ENCODE measurements at places on chromosomes 5 and 9.

GRCh38 chr5:147965715-147966114 is 59.4 kb upstream of the C5orf46 start:
- DNase-seq = no peak

GRCh38 chr5:42874621-42875198 is 63.0 kb upstream of the SELENOP start:
- DNase-seq = no peak

DNA sequence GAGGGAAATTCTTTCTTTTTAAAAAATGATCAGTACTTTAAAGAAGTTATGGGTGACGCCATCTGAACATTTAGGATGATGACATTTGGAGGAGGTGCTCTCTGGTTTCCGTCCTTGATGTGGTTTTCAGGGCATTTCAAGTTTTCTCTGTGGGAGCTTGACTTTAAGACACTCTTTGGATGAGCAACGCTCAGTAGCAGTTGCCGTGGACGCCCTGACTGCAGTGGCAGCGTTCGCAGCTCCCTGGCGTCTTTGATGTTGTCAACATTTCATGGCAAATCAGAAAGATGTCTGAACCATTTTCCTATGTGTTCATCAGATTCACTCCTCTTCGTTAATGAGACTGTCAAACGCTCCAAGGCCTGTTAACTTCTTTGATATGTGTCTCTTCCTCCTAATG is 86.1 kb downstream of the ZNF354C start:
- DNase-seq = no peak

DNA sequence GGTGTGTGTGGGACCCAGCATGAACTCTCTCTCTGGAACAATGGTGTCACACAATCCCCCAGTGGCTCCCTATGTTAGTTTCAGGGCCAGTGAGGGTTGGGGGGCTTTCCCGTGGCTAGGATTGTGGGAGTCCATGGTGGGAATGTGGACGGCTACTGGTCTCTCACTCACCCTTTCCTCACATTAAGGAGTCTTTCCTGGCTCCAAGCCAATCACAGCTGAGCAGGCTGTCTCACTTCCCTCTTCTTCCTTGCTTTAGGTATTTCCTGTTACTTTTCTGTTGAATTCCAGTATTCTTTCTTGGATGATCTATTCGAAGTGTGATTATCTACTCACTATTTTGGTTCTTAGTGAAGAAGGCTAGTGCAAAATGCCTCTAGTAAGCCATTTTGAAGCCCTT is 324.4 kb upstream of the MPDZ start:
- DNase-seq = no peak

- DNase-seq = peak; percentile 16
Observed at GRCh38 chr9:75071530-75072122, 16.3 kb downstream of the NMRK1 start.

GRCh38 chr5:33184367-33184766 is 256.4 kb upstream of the TARS1 start:
- no peak for DNase-seq

DNA sequence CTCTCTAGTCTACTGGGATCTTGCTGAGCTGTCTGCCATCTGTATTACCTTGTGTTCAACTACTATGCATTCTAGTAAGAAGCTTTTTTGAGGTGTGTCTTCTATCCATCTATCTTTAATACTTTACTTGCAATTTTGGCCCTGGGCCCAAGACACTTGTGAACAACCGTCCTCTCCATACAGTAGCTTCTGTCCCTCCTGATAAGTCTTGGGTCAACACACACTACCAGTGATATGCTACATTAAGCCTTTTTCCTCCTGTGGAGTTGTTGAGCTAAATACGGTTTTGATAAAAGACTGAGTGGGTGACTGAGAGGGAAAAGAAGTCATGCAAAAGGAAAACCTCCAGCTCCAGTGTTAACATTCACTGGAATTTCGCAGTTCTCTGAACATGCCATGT is 133.3 kb upstream of the PCA3 start:
- no peak for DNase-seq

DNA sequence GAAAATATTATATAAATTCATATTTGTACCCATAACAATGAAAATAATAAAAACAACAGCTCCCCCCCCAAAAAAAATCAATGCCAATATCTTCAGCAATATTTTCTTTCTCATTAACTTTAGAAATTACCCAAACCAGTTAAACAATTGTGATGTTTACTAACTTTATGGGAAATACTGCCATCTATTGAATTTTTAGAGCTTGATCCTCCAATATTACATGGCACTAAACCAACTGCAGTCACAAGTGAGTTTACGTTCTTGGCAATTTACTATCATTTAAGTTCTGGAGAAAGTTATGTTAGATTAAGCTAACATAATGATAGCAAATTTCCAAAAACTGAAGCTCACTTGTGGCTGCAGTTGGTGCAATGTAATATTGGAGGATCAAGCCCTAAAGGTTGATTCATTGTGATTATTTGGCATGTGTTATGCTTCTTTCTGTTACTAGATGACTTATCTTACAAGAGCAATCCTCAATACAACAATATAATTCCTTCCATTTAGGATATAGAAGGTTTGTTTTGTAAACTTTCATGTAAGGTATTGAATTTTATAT is 379.5 kb downstream of the CDH18 start:
- DNase-seq = peak; percentile 6

DNA sequence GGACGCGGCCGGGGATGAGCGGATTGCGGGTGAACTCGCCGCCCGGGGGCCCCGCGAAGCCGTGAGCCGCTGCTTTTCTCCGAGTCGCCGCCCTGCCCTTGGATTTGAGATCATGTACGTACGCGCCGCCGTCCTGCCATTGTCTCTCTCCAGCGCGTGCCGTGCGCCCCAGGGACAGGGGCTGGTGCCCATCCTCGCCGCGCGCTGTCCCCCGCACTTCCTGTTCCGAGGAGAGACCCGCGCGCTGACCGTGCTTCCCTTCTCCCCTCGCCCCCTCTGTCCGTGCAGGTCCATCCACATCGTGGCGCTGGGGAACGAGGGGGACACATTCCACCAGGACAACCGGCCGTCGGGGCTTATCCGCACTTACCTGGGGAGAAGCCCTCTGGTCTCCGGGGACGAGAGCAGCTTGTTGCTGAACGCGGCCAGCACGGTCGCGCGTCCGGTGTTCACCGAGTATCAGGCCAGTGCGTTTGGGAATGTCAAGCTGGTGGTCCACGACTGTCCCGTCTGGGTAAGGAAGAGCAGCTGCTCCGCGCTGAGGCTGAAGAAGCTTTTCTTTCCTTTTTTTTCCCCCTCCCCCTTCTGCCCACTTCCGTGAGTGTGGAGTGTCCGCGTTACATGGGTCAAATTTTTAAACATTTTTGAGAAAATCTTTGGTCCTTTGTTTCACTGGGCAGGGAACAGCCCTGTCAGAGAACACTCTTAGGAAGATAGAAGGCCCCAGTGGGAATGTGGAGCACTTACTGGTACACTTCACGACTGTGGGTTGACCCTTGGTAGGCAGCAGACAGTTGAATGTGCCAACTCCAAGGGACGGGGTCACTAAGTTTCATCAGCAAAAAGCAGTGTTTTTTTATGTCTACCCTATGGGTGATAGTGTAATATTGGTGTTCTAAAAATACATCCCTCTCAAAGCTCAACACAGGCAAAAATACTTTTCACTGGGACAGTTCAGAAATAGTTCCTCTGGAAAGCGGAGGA is 727 bp downstream of the RHOBTB3 start:
- peak; percentile 30 for DNase-seq

DNA sequence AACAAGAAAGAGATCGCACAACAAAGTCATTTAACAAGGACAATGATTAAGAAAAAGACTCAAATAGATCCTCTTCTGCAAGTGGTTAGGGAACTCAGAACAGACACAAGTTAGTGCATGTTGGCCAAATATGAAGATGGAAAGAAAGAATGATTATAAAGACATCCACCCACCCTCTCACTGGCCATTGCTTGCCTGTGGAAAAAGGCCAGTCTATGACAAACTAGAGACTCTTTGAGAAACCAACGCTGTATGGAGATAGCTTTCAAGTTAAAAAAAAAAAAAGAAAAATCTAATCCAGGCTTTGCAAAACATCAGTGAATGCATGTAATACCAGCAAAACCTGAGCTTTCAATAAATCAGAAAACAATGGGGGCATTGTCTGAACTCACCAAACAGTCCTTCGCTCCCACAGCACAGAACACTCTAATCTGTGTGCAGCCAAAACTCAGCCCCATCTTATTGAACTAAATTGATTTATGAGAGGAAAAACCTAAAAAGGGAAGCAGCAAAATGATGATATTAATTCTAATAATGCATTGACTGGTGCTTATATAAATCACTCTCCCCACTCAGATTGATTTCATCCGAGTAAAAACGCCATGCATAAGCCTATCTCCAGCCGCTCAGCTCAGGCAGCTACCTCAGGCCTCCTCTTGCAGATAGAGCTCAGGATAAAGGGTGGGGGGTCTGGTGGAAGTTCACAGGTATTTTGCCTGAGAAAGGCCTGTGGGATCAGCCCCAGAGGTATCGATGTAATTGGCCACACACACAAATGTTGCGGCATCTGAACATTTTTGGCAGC is 547.1 kb downstream of the CCDC171 start:
- no peak for DNase-seq

DNA sequence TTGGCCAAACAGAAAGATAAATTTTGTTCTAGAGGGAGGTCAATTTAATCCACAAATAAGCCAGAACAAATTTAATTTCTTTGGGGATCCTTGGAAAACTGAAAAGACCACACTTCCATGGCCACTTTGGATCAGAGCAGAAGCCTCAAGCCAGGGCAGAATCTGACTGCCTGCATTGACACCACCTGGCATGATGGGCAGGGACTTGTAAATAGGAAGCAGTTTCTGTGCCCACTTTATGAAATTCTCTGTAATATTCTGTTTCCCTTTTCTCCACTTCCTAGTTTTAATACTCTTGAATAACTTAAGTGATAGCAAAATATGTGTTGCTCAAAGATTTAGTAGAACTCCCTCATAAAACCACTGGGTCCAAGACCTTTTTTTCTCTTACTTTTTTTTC is 6.7 kb upstream of the TMEM252 start:
- DNase-seq = no peak

DNA sequence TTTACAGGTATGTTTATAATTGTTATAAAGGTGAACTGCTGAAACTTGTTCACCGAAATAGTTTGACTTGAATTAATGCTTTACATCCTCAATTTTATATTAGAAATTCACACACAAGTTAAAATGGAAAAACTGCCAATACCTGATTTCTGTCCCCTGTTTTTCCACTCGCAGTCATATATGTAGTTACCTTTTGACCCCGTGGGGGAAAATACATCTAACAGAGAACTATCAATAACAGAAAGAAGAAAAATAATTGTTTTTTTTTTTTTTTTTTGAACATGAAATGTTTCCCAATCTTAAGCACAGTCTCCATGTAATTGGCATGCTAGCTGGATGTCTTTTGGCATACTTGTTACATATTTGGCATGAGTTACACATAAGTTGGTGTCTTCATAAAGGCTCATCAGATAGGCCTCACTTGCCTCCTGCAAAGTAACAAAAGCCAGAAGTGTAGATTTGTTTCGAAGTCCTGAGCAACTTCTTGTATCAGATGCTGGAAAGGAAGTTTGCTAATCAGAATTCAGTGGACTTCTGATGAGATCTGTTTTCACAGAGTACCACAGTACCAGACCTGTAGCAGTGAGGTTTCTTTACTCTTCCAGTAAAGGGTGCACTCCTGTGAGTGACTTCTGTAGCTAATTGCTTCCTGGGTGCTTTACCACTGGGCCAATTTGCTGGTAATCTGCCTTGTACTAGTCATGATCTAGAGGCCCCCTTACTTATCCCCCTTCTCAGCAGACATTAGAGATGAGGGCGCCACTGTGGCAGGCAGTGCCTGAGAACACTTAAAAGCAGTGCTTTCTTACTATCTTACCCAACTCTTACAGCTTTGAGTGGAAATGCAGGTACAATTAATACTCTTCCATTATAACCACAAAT is 36.2 kb upstream of the CXXC5 start:
- DNase-seq = no peak

DNA sequence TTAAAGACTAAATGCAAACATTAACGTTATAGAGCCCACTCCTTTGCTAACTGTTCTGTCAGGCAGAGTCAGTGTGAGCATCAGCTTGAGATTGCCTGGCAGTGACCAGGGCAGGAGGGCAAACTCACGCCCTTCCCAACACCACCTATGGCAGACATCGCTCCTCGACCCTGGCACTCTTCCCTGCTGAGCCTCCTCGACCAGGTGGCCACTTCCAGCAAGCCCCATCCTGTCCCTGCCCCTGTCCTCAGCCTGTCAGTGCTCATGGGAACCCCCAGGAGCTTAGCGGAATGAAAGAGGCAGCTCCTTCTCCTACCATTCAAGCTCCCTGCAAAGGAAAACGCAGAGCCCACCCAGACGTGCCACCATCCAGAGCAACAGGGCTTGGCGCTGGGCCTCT is 42.0 kb downstream of the PRRT1B start:
- DNase-seq = no peak

GRCh38 chr5:125152044-125152443 is 405.6 kb upstream of the ZNF608 start:
- DNase-seq = no peak

DNA sequence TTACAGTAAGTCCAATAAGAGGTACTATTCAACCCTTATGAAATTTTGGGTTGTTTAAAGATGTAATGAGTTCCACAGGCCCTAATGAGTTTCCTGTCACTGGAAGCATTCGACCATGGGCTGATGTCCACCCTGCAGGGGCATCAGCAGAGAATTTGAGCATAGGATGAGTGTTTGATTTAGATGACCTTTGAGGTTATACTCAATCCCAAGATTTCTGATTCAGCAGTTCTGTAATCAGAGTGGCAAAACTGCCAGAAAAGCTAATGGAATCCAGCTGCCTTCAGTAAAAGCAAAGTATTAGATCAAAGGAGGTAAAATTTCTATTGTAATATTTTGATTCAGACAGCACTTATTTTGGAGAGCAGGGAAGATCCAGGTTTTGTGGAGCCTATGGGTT is 68.3 kb downstream of the COX7C start:
- no peak for DNase-seq

- no peak for DNase-seq
Observed at GRCh38 chr5:61184708-61185107, 22.4 kb upstream of the SMIM15 start.

- DNase-seq = no peak
Observed at GRCh38 chr9:2963307-2963706, 119.4 kb upstream of the PUM3 start.

- DNase-seq = no peak
Observed at GRCh38 chr5:145712245-145712644, 122.9 kb downstream of the PRELID2 start.

GRCh38 chr5:160395111-160395510 is 4.7 kb downstream of the FAM200C start:
- no peak for DNase-seq

- DNase-seq = no peak
Observed at GRCh38 chr9:133142684-133143622, 20.8 kb downstream of the GBGT1 start.

- DNase-seq = no peak
Observed at GRCh38 chr5:135255461-135256178, 143.4 kb downstream of the MACROH2A1 start.

DNA sequence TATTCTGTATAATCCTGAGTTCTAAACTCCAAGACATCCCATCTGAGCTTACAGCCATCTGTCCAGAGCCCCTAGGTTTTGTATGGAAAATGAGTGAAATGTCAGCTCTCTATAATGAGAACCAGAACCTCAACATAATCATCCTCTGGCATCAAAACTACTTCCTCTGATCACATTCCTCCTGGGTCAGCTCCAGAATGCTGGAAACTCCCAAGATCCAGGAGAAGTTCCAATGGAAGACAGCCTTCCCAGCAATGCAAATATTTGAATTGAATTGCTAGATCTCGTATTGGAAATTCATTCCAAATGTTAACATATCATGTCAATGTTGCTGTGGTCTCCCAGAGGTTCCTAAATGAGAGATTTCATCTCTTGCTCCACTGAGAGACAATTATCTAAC is 23.8 kb downstream of the C9 start:
- DNase-seq = no peak
